Activated CD8-positive, alpha-beta memory T cell treated with anti-CD3 and anti-CD28 coated beads for 4 hours (primary cell): ENCODE measurements at places on chromosomes 6 and 20.

GRCh38 chr6:4344317-4344899, 209.0 kb upstream of the ECI2 start:
- DNase-seq: no peak

GRCh38 chr6:41638002-41638934, at the start of gene MDFI:
TSS of gene MDFI (plus strand) at chr6:41638468. CDS start at chr6:41638750, 282 bp downstream.
- DNase-seq: no peak

- no peak for DNase-seq
These were observed 387.1 kb upstream of the AGPAT4 start for GRCh38 chr6:161660666-161661571.

DNA sequence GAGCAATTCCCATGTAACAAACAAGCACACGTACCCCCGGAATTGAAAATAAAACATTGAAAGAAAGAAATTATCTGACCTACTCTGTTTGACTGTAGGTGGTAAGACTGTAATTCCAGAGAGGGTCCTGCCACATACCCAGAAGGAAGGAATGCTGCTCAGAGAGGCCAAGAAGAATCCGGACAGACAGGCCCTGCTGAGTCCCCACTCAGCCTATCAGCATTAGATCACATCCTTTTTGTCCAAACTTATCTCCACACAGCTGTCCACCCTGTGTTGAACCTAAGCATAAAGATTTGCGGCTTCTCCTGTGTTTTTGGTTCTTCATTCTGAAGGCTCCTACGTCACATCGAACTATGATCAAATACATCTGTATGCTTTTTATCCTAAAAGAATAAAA, 591.9 kb downstream of the QKI start:
- no peak for DNase-seq

- no peak for DNase-seq
These were observed 140.7 kb downstream of the ESR1 start for GRCh38 chr6:151948002-151948743.

GRCh38 chr6:83590416-83590815, 78.1 kb downstream of the PRSS35 start:
- no peak for DNase-seq

DNA sequence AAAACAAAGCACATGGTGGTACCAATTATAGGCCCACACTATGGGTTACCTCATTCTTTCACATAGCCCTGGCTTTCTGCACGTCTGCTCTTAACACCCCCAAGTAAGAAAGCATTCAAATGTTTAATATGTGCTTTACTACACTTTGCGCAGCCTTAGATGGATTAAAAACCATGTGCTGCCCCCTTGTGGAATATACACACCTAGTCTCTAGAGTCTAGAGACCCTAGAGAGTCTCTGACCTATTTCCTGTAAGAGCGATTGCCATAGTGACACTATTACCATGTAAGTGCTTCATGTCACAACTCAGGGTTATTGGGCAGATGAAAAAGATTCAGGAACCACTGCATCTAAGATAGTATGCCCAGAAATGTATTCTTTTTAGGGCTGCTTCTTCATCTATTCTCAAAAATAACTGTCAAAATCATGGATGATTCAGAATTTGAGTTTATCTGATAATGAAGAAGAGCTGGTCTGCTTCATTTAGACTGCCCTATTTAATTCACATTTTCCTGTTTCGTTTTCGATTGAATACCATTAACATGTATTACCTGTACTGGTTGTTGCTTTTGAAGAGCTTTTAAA, 186.3 kb downstream of the ADGB start:
- DNase-seq: no peak

DNA sequence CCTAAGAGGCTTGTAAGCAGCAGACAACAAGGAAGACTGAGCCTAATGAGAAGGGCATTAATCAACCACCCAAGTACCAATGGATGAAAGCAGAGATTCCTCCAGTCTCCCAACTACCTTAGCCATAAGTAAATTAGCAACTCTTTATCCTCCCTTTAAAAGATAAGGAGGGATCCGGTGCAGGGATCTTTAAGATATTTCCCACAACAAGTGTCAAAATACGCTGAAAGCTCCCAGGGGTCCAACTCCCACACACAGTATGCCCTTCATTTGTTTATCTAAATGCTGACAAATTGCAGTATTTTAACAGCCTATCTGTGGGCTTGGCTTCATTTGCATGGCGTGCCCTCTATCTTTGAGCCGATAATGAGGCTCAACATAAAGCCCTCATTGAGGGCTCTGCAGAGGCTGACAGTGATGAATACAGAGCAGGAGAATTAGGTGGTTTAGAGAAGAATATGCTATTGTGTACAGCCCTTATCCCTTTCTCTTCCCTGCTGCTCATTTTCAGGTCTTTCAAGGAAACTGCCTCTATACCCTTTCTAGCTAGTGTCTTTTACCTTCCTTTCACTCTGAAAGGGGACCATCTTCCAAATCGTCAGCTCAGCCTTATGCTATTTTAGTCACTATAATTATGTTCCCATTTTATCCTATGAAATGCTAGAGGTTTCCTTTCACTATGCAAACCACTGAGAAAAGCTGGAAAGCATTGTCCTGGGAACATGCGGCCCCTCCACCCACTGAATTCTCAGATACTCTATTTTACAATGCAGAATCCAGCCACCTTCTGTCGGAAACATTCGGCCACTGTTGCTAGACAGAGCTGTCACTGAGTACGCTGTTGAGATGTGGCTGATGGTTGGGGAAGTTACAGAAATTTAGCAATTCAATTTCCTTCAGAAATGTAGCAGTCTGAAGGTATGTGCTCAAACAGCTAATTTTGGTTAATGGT, 575.2 kb upstream of the JAG1 start:
- no peak for DNase-seq

- no peak for DNase-seq
These were observed 92.2 kb upstream of the RSPO3 start for GRCh38 chr6:127026247-127026646.

DNA sequence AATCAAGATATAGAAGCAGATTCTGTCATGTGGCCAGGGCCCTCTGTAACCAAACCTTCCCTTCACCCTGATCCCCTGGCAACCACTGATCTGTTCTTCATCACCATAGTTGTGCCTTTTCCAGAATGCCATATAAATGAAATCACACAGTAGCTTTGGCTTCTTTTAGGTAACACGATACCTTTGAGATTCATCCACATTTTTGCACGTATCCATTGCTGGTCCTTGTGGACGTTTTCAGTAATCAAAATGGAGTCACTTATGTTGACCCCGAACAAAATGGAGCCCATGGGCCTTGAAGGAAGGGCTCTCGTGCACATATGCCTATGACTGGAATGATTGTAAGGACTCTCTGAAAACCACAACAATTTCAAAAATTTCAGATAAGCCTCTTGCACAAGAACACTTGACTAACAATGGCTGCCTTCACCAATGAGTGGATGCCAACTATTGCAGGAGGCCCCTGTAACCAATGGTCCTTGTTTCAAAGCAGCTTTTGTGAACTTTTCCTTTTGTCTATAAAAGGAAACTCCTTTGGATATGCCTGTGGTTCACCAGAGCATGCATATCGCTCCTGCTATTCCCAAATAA, 84.3 kb upstream of the RALY start:
- DNase-seq: no peak
